ENCODE measurements at places on chromosomes 7 and 10.

GRCh38 chr7:121447911-121448300 lies 51.8 kb upstream of the FAM3C start:
- no peak overlapping the region for H3K27ac ChIP-seq
- no peaks in the 10 kb centered on the region for H3K27me3 ChIP-seq
- H3K36me3 ChIP-seq: no peaks in the 10 kb centered on the region
- no peaks in the 10 kb centered on the region for H3K4me1 ChIP-seq

DNA sequence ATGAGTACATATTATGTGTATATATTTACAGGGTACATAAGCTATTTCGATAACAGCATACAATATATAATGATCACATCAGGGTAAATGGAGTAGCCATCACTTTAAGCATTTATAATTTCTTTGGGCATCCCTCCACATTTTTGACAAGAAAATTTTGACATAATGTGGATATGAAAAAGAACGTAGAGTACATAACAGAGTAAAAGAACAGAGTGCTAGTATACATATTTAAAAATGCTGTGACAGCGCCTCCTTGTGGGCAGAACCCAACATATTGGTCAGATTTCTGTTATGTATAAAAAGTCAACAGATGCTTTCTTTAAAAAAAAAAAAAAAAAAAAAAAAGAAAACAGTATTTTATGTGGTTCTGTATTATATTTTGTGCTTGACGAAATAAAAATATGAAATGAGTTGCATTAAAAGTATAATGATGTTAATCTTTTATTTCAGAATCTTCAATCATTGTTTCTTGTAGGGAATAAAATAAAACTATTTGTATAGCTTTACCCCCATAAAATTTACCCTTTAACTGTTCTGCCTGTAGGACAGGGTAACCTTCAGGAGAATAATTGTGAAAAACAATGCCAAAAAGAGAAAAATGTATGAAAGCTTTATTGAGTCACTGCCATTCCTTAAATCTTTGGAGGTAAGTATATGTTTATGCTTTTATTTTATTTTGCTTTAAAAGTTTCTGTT lies 18.3 kb upstream of the HBP1 start:
- H3K4me3 ChIP-seq: no peak overlapping the region
- no peaks in the 10 kb centered on the region for H3K4me1 ChIP-seq
- no peaks in the 10 kb centered on the region for H3K36me3 ChIP-seq
- DNase-seq: peak; percentile 71
- no peaks in the 10 kb centered on the region for H3K27me3 ChIP-seq

- H3K36me3 ChIP-seq: no peaks in the 10 kb centered on the region
- H3K4me3 ChIP-seq: no peak overlapping the region
- DNase-seq: no peak
- no peaks in the 10 kb centered on the region for H3K27me3 ChIP-seq
- no peak overlapping the region for H3K27ac ChIP-seq
Measured at GRCh38 chr7:135939261-135939812, 37.8 kb downstream of the MTPN start.

GRCh38 chr10:60662917-60663614 lies 115.2 kb upstream of the CDK1 start:
- H3K4me3 ChIP-seq: no peak overlapping the region
- no peaks in the 10 kb centered on the region for H3K27me3 ChIP-seq
- H3K36me3 ChIP-seq: no peaks in the 10 kb centered on the region
- DNase-seq: no peak

GRCh38 chr10:108014902-108015177 lies 850.3 kb upstream of the SORCS1 start:
- H3K4me3 ChIP-seq: no peak overlapping the region
- H3K27ac ChIP-seq: no peak overlapping the region
- no peak for DNase-seq
- H3K36me3 ChIP-seq: no peaks in the 10 kb centered on the region
- no peaks in the 10 kb centered on the region for H3K4me1 ChIP-seq

DNA sequence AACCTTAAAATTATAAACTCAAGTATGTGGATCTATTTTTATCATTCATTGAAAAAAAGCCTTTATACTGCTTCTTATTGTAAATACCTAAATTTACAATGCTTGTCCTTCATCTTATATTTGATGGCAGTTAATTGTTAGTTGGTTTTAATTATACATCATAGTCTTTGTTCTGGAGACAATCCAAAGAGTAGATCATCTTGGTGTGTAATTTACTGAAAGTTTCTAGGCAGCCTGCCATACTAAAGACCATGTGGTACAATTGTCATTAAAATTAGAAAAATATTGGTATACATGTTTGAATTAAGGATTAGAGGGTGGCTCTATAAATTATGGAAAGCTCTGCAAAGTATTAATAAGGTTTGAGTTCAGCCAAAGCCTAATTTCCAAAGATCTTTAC lies 231.4 kb downstream of the KCND2 start:
- no peak for DNase-seq
- H3K36me3 ChIP-seq: no peaks in the 10 kb centered on the region
- no peak overlapping the region for H3K27ac ChIP-seq
- peaks cover 3% of the 10 kb centered on the region for H3K4me1 ChIP-seq
- no peak overlapping the region for H3K4me3 ChIP-seq

- H3K36me3 ChIP-seq: no peaks in the 10 kb centered on the region
- H3K27ac ChIP-seq: no peak overlapping the region
- no peaks in the 10 kb centered on the region for H3K4me1 ChIP-seq
- no peak overlapping the region for H3K4me3 ChIP-seq
Measured at GRCh38 chr10:58579011-58579655, 66.5 kb downstream of the BICC1 start.

DNA sequence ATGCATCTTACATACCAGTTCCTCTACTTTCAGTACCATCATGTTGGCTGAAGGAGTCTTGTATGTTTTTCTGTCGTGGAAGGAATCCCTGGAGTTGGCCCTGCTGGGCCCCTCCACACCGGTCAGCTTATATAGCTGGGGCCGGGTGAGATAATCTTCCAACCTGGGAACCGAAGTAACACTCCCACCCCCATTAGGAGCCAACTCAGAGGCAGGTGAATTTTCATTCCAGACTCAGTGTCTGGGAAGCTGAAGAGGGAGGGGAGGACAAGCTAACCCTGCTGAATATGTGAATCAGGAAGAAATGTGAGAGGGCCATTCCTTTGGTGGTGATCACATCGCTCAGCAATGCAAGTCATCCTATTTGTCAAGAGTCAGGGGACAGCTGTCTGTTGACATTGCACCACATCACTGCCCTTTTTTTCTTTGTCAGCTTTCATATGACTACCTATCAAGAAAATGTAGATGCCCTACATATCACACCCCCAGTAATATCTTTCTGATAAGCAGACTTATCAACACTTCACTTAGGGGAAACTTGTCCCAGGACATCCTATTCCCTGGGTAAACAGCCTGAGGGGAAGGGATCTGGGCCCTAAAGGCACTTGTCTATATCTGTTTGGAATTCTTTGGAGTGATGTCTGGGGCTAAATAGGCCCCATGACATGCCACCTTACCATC lies at the start of gene ANKRD1:
TSS of gene ANKRD1 (minus strand) at position 102 of the 681 bp plus-strand sequence. CDS start at position 42, 60 bp downstream.
- H3K4me1 ChIP-seq: no peaks in the 10 kb centered on the region
- DNase-seq: no peak
- no peaks in the 10 kb centered on the region for H3K36me3 ChIP-seq
- H3K4me3 ChIP-seq: no peak within 1 kb of the TSS
- H3K27ac ChIP-seq: no peak within 1 kb of the TSS

DNA sequence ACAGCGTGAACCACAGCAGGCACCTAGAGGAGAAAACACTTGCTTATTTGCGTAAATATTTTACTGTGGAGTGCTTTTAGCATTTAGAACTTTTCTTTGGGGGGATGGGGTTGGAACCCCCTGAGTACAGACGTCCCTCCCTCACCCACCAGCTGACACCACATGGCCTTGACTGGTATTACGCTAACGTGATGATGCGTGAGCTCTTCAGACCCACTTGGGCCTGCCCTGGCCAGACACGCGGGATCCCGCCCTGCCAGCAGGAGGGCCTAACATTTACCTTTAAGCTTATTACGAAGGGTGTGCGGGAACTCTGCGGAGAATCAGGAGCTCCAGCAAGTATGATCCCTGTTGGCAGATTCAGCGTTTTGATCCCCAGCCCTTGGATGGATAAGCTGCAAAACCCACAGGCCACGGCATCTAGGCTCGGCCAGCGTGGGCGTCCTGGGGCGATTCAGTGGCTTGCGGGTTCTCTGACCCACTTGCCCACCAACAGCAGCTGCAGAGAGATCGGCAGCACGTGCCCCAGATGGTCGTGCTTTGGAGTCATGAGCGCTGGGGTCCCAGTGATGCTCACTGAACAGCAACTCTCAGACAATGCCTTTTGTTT lies 545.5 kb upstream of the FOXK1 start:
- no peak overlapping the region for H3K4me3 ChIP-seq
- H3K27ac ChIP-seq: no peak overlapping the region
- H3K27me3 ChIP-seq: no peaks in the 10 kb centered on the region
- DNase-seq: no peak
- H3K4me1 ChIP-seq: peaks cover 18% of the 10 kb centered on the region

Measured in H1 (cell line).